Activated naive CD8-positive, alpha-beta T cell treated with anti-CD3 and anti-CD28 coated beads, Interleukin-2, amount 10 ng/mL, durations not matched to agents 7 days and 5 days (primary cell): ENCODE measurements at places on chromosomes 16 and 17. TPM values are rescaled to one million over a fixed set of nuclear protein-coding genes. Genes with fewer than 3 reads are reported as not detected.

DNA sequence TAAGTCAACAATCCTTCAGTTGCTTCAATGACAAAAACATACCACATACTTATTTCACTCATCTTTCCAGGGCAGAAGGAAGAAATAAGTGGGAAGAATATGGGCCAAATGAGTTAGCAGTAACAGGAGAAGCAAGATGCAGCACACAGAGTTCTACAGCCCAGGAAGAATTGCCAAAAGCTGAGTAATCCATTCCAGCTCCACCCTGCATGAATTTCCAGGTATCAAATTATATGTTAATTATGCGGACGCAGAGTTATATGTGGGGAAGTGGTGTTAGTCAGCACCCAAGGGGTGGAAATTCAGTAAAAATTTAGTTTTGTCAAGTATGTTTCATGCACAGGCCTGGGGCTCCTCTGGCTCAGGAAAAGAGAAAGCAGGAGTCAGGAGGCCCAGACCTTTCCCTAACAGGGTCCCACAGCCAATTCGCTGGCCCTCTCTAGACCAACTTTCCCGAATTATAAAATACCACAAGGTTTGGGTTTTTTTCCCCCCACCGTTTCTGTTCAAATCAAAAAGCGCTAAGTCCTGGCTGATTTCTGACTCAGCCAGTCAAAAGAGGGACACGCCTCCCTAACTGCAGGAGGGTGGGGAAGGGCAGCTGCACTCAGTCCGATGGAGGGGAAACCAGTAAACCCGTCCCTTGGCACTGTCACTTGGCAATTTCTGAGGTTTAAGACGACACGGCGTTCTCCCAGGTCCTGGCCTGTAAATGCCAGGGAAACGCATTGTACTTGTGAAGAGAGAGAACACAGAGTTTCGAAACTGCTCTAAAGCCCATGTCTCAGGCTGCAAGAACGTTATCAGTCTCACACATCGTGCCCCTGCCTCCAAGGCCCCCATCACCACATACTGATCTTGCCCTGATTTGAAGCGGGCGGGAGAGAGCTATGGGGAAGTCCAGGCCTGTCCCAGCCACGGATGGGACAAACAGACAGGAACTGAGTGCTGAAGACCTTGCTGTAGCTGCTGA lies 58.1 kb downstream of the ZFHX3 start:
- DNase-seq = no peak
- no peaks in the 10 kb centered on the region for H3K36me3 ChIP-seq
- H3K27ac ChIP-seq = no peak overlapping the region
- no peak overlapping the region for H3K4me3 ChIP-seq
- H3K4me1 ChIP-seq = no peaks in the 10 kb centered on the region

DNA sequence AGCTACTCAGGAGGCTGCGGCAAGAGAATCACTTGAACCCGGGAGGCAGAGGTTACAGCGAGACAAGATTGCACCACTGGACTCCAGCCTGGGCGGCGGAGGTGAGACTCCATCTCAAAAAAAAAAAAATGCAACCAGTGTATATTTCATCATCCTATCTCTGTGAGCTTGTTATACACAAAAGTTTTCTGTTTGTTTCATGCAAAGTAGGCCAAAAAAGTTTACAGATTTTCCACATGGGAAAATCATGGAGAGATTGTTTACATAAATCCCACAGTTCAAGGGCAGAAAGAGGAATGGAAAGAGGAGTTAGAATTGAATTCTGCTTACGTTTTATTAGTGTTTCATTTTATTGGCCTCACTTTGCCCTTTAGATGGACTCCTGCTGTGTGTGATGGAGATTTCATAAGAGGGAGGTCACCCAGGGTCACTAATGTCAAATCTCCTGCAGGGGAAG lies 24.7 kb downstream of the NARF start:
- peaks cover 16% of the 10 kb centered on the region for H3K4me1 ChIP-seq
- peaks cover 22% of the 10 kb centered on the region for H3K36me3 ChIP-seq
- H3K4me3 ChIP-seq = no peak overlapping the region
- H3K27me3 ChIP-seq = no peaks in the 10 kb centered on the region

POLG2 gene
- total RNA-seq = 36.4 TPM

KIF2B gene
- total RNA-seq = not detected

- peak overlapping the region; percentile 45 for H3K27ac ChIP-seq
- H3K4me3 ChIP-seq = no peak overlapping the region
- H3K27me3 ChIP-seq = no peaks in the 10 kb centered on the region
- no peak for DNase-seq
- H3K36me3 ChIP-seq = peaks cover 9% of the 10 kb centered on the region
Measured at GRCh38 chr16:57607676-57608461, 20.6 kb upstream of the ADGRG1 start.

- H3K36me3 ChIP-seq = peaks cover 17% of the 10 kb centered on the region
- H3K4me3 ChIP-seq = no peak overlapping the region
- no peak for DNase-seq
- no peaks in the 10 kb centered on the region for H3K27me3 ChIP-seq
- H3K27ac ChIP-seq = no peak overlapping the region
Measured at GRCh38 chr16:4752351-4753100, 14.4 kb downstream of the ZNF500 start.

- no peaks in the 10 kb centered on the region for H3K27me3 ChIP-seq
- no peak for DNase-seq
- H3K4me3 ChIP-seq = no peak overlapping the region
- peaks cover 3% of the 10 kb centered on the region for H3K4me1 ChIP-seq
Measured at GRCh38 chr17:63309021-63309420, 137.1 kb downstream of the CYB561 start.

PABPN1L gene
- not detected for total RNA-seq

- H3K4me1 ChIP-seq = peaks cover 1% of the 10 kb centered on the region
- H3K27ac ChIP-seq = no peak overlapping the region
- peak; percentile 35 for DNase-seq
- no peaks in the 10 kb centered on the region for H3K36me3 ChIP-seq
- H3K27me3 ChIP-seq = peaks cover 90% of the 10 kb centered on the region
Measured at GRCh38 chr16:54938212-54939028, 7.8 kb downstream of the IRX5 start.

DNA sequence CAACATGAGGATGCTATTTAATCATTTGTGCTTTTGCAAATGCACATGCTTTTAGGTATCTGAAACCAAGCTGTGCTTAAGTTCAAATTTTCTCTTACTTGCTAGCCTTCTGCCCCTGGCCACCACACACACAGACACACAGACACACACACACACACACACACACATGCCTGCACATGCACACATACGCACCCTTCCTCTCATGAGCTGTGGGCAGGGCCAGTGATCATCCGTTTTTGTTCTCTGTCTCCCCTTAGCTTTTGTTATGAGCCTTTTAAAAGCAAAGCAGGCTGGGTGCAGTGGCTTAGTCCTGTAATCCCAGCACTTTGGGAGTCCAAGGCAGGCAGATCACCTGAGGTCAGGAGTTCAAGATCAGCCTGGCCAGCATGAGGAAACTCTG lies 34.2 kb downstream of the CD300LF start:
- no peak for DNase-seq
- H3K27ac ChIP-seq = no peak overlapping the region
- H3K4me1 ChIP-seq = peaks cover 8% of the 10 kb centered on the region
- peaks cover 23% of the 10 kb centered on the region for H3K27me3 ChIP-seq

DNASE1L2 gene
- total RNA-seq = 3.2 TPM

GRCh38 chr17:29612404-29613280 lies 10.1 kb downstream of the CORO6 start:
- DNase-seq = no peak
- H3K4me3 ChIP-seq = peak overlapping the region; percentile 49
- peaks cover 23% of the 10 kb centered on the region for H3K4me1 ChIP-seq
- H3K27ac ChIP-seq = no peak overlapping the region
- H3K36me3 ChIP-seq = no peaks in the 10 kb centered on the region
- peaks cover 4% of the 10 kb centered on the region for H3K27me3 ChIP-seq

DNA sequence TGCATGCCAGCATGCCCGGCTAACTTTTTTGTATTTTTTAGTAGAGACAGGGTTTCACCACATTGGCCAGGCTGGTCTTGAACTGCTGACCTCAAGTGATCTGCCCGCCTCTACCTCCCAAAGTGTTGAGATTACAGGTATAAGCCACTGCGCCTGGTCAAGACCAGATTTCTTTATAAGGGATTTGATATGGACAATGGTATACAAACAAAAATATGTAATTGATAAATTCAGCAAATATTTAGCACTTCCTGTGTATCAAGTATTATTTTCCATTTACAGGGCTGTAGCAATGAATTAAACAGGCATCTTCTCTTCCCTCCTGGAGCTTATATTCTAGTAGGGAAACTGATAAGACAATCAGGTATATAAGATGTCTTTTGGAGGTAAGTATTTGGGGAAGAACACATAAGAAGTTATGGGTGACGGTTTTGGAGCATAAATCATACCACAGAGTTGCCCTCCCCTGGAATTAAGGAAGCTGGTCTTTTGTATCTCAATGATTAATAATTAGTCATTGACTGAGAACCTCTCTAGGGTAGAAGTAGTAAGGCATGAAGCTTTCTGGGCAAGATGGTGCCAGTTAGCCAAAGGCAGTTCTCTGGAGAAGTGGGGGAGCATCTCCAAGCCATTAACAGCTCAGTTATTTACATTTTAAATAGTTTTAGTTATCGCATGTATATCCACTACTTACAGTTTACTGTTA lies 35.8 kb downstream of the TANC2 start:
- peaks cover 2% of the 10 kb centered on the region for H3K36me3 ChIP-seq
- no peak for DNase-seq

ZSCAN10 gene
- total RNA-seq = 0.37 TPM

- no peak overlapping the region for H3K4me3 ChIP-seq
- no peak overlapping the region for H3K27ac ChIP-seq
- no peaks in the 10 kb centered on the region for H3K27me3 ChIP-seq
- DNase-seq = no peak
- no peaks in the 10 kb centered on the region for H3K36me3 ChIP-seq
Measured at GRCh38 chr16:65289022-65289421, 167.2 kb upstream of the CDH11 start.

DNA sequence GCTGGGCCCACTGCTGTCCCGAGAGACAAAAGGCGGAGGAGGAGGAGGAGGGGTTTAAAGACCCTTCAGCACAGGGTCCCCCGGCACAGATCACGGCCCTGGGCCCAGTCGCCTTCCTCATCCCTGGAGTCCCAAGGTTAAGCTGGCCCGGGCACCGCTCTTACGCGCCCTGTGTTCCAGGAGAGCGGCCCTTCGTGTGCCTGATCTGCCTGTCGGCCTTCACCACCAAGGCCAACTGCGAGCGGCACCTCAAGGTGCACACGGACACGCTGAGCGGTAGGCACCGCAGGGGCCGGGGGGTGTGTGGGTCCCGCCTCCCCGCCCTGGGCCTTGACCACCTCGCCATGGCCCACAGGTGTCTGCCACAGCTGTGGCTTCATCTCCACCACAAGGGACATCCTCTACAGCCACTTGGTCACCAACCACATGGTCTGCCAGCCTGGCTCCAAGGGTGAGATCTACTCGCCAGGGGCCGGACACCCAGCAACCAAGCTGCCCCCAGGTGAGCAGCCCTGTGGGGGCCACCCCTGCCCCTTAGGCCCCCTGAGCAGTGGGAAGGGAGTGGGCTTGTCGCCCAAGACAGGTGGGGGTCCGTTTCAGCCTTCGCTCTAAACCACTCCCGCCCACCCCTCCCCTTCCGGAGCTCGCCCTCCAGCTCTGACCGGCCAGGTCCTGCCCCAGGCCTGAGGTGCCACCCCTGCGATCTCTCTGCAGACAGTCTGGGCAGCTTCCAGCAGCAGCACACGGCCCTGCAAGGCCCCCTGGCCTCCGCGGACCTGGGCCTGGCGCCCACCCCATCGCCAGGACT lies 37.6 kb upstream of the ZC3H18 start:
- DNase-seq = no peak
- H3K4me3 ChIP-seq = no peak overlapping the region
- H3K4me1 ChIP-seq = peaks cover 5% of the 10 kb centered on the region
- H3K27ac ChIP-seq = no peak overlapping the region
- H3K27me3 ChIP-seq = no peaks in the 10 kb centered on the region

DNA sequence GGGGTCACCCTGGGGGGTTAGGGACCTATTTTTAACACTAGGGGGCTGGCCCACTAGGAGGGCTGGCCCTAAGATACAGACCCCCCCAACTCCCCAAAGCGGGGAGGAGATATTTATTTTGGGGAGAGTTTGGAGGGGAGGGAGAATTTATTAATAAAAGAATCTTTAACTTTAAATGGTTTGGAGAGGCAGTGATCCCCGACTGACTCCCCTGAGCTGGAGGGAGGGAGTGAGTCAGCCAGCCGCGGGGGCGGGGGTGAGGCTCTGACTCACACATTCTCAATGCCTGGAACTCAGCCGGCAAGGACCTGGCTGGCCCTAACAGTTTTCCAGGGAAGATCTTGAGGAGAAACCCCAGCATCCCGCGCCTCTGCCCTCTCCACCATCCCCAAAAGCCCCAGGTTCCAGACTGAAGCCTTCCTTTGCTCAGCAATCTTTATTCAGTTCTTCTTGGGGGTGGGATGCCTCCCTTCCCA lies 1.5 kb downstream of the HCFC1R1 start:
- H3K4me1 ChIP-seq = peaks cover 36% of the 10 kb centered on the region
- H3K27me3 ChIP-seq = peaks cover 17% of the 10 kb centered on the region
- peak; percentile 76 for DNase-seq
- H3K27ac ChIP-seq = peak overlapping the region; percentile 87
- H3K36me3 ChIP-seq = peaks cover 6% of the 10 kb centered on the region
- H3K4me3 ChIP-seq = peak overlapping the region; percentile 90

TLCD2 gene
- total RNA-seq = 0.20 TPM

DNA sequence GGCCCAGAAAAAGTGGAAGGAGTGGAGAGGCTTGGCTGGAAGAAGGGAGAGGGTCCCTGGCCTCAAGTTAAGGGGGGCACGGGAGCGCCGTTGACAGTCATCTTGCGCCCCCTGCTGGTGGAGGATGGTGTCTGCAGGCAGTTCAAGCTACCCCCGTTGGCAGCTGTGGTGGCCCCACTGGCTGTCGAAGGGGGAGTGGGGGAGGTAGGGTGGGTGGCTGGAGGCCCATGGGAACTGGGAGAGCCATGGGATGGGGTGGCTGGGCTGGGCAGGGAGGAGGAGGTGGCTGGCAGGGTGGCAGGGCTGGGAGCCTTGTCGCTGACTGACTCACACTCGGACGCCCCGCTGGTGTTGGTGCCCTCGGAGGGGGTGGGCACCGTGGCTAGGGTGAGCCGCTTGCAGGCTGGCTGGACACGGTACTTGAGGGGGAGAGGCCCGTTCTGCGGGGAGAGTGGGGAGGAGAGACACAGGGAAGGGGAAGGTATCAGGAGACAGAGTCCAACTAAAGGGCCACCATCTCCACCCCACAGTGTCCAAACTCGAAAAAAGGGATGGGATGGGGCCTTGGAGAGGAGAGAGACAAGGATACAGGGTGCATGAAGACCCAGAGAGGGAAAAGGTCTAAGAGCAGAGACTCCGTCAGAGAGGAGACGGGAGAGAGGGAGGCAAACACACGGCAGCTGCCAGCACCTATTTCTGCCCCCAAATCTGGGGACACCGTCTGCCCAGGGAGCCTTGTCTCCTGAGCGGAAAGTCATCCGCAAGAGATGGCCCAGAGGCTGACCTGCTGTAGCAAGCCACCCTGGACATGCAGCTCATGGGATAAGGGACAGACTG lies 5.2 kb downstream of the CISD3 start:
- H3K4me3 ChIP-seq = no peak overlapping the region
- H3K27ac ChIP-seq = no peak overlapping the region
- H3K27me3 ChIP-seq = no peaks in the 10 kb centered on the region
- peaks cover 25% of the 10 kb centered on the region for H3K4me1 ChIP-seq

DNA sequence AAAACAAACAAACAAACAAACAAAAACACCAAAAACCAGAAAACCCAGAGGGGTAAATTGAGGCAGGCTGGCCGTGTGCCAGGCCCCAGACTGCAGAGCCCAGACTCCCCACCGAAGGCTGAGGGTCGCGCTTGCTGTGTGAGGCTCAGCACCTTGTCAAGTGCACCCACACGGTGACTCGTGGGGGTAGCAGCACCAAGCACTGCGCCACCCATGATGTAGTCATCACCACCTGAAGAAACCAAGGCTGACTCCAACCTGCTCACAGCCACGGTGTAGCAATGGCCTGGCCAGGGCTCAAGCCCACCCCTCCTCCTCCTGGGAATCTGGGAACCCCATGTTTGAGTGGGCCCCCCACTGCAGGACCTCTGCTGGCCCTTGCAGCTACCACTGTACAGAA lies 11.9 kb downstream of the MCRIP1 start:
- peaks cover 3% of the 10 kb centered on the region for H3K27me3 ChIP-seq
- peaks cover under 1% of the 10 kb centered on the region for H3K36me3 ChIP-seq
- H3K27ac ChIP-seq = no peak overlapping the region
- H3K4me1 ChIP-seq = peaks cover 4% of the 10 kb centered on the region
